ENCODE measurements at places on chromosomes 7 and 10.
A peak's percentile ranks its signal among the peaks of the same experiment; 100 is the strongest.

DNA sequence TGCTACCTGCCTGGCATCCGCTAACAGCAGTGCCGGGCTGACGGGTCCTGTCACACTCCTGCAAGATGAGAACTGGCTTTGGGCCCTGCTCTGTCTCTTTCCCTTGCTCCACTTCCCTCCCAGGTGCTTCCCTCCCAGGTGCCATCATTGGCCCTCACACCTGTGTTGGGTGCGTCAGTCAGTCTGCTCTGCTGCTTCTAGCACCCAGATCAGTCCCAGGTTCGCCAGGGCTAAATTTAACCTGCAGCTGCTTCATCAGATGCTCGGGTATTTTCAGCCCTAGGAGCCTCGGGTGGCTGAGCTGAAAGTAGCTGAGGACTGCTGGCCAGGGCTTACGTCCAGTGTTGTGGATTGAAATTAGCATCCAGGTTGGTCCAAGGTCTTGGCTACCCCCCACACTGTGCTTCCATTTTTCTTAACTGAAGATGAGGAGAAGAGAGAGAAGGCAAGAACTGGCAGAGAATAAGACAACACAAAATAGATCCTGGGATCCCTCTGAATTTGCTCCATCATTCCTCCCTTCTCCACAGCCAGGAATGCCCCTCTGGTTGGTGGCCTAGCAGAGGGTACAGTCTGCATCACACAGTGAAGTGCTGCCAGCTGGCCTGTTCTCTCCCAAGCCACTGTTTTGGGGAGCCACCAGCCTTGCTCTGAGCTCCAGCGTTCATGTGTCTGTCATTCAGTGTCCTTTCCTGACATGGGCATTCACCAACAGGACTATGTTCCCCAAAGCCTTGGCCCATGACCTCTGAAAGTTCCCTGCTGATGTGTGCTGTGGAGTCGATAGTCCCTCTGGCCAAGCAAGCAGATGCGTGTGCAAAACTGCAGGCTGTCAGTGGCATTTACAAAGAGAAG is 65.9 kb upstream of the SYPL1 start:
- DNase-seq, result no peak

- peak; percentile 22 for DNase-seq
Measured at GRCh38 chr7:37683246-37684120, at the start of gene GPR141. TSS of gene GPR141 (plus strand) at chr7:37683766. CDS start at chr7:37740394, 56,628 bp downstream.

- no peak for DNase-seq
Measured at GRCh38 chr10:2861632-2862210, 205.6 kb upstream of the PFKP start.

GRCh38 chr10:23656735-23657134 is 217.9 kb downstream of the OTUD1 start:
- no peak for DNase-seq

- DNase-seq, result peak; percentile 68
Measured at GRCh38 chr7:77415823-77416620, at the start of gene GSAP. TSS of gene GSAP (minus strand) at chr7:77416349. CDS start at chr7:77416321, 28 bp downstream.

DNA sequence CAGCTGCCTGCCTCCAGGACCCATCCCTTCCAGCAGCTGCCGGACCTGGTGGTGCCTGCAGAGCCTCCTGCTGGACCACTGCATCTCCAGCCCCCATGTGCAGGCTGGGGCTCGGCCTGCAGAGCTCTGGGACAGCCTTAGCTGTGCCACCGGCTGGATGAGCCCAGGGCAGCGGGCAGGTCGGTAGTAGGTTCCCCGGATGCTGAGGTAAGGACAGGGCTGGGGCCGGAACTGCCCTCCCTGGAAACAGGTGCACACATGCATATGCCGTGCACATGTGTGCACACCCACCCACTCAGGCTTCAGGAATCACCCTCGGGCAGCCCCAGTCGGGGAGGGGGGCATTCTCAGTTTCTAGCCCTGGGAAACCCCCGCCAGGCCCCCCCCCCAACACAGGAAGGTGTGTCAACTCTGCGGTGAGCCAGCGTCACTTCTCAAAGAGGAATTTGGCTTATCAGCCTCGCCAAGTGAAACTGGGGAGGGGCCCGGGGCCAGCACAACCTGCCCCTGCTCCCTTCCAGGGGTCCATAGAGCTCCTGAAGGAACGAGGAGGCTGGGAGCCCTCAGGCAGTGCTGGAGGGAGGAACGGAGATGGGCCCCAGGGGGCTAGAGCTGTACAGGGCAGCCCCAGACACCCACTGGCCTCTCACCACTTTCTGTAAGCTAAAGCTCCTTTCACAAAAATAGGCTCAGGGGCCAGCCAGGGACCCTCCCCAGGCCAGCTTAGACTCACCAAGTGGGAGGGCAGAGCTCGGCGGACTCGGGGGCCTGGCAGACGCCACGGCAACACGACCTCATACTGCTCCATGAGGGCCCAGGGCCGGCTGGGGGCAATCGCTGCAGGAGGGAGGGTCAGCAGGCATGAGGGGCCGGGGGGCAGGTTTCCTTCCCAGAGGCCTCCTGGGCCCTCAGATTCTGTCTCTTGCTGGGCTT is 1.7 kb downstream of the ADAM8 start:
- DNase-seq, result peak; percentile 88

- DNase-seq, result no peak
Measured at GRCh38 chr10:52145636-52146035, 168.4 kb upstream of the DKK1 start.

DNA sequence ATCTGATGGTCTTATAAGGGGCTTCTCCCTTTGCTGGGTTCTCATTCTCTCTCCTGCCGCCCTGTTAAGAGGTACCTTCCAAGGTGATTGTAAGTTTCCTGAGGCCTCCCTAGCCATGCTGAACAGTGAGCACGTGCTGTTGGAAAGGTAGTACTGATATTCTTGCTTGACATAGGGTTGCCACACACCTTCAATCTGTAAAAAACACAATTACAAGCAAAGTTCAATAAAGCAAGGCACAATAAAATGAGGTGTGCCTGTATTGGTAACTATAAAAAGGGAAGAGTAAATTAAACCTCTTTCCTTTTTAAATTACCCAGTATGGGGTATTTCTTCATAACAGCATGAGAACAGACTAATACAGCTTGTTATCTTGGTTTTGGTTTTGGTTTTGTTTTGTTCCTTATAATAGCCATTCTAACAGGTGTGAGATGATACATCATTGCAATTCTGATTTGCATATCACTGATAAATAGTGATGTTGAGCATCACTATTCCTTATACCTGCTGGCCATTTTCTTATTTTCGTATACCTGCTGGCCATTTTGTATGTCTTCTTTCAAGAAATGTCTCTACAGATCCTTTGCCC is 164.9 kb upstream of the TRIM24 start:
- DNase-seq, result no peak

- DNase-seq, result peak; percentile 17
Measured at GRCh38 chr7:128030654-128031611, at the start of gene LRRC4. TSS of gene LRRC4 (minus strand) at chr7:128031437. CDS start at chr7:128030640, 797 bp downstream.

GRCh38 chr10:64507651-64508028 is 986.4 kb downstream of the REEP3 start:
- no peak for DNase-seq

DNA sequence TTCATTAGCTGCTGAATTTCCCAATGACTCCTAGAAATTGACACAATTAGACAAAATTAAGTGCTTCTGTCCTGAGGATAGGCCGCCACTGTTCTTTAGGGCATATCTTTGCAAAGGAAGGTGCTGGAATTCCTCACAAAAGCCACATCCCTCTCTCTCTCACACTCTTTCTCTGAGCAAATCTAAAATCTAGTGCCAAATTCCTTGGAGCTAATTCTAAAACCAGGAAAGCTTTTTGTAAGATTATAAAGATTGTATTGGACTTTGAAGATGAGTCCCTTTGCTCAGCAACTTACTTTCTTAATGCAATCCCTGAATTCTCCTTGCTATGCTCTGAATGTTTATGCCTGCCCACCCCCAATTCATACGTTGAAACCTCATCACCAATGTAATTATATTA is 288.9 kb downstream of the KCNMA1 start:
- no peak for DNase-seq

GRCh38 chr7:128963327-128963757 is 25.6 kb downstream of the IRF5 start:
- peak; percentile 30 for DNase-seq

DNA sequence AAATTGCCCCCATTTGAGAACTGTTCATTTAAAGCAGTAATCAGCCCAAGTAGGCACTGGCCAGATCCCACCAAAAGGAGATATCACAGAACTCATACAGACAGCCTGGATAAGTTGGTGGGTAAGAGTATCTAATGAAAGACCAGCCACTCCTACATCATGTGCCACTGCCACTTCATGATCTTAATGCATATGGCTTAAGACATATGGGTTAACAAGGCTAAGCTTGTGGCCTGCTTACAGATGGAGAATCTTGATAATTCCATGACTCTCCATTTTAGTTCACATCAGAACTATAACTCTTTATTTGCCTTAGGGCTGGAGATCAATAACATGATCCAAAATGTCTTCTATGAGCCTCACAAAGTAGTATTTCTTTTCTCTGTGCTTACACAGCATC is 6.8 kb upstream of the IFIT1B start:
- no peak for DNase-seq

- DNase-seq, result no peak
Measured at GRCh38 chr10:84493951-84494848, 165.8 kb downstream of the CCSER2 start.

DNA sequence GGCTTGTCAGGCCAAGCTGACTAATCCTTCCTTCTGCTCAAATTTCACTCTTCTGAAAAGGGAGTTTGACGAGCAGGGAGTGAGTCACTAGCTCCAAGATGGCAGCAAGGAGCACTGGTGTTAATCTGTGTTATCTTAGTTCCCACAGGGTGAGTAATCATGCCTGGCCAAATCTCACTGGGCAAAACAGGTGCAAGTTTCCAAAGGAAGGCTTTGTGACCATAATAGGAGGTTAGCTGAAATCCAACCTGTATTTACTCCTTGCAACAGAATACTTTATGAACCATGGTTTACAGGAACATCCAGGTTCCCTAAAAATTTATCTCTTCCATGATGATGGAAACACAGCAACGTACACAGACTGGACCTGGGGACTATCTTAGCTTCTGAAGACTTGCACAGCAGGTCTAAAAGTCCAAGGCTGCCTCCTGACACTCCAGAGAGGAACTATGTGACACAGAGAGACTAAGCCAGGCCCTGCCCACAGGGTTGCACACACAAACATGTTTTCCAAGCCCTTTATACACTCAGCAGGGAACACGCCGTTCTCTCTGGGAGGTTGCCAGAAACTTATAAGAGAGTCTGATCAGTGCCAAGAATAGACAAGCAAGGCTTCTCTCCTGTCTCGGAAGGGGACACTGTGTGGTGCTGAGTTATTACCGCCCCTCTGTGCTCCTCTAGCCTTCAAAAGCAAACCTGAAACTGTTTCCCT is 46.3 kb downstream of the PDK4 start:
- no peak for DNase-seq

DNA sequence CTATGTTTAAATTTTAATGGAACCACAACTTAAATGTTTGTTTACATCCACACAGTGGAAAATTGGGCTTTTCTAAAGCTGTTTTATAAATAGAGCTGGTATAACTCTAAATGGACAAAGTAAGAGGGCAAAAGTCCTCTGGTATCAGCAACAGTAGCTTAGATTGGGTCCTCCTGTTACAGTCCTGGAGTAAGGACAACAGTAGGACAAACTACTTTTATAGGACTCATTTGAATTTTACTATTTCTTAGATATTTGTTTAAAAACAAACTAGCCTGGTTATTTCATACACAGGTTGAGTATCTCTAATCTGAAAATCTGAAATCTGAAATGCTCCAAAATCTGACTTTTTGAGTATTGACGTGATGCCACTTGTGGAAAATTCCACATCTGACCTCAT is 8.4 kb downstream of the VCL start:
- DNase-seq, result no peak

DNA sequence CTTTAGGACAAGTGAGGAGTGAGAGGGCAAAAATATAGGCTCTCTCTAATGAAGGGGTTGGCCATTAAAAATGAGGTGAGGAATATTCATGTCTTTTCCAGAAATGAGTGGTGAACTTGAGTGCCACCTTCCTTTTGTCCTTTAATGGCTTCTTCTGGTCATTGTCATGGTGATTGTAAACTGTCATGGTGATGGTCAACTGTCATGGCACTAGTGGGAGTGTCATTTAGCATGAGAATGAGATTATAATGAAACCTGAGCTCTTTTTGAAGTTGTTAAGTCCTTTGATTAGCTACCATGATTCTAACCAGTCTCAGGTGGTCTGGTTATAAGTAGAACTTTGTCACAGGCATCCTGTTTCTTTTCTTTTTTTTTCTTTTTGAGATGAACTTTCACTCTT is 524.4 kb downstream of the NEBL start:
- DNase-seq, result no peak

GRCh38 chr10:16904639-16905061 is 87.4 kb upstream of the RSU1 start:
- DNase-seq, result no peak

- DNase-seq, result no peak
Measured at GRCh38 chr7:14289957-14290356, 300.5 kb upstream of the ETV1 start.

DNA sequence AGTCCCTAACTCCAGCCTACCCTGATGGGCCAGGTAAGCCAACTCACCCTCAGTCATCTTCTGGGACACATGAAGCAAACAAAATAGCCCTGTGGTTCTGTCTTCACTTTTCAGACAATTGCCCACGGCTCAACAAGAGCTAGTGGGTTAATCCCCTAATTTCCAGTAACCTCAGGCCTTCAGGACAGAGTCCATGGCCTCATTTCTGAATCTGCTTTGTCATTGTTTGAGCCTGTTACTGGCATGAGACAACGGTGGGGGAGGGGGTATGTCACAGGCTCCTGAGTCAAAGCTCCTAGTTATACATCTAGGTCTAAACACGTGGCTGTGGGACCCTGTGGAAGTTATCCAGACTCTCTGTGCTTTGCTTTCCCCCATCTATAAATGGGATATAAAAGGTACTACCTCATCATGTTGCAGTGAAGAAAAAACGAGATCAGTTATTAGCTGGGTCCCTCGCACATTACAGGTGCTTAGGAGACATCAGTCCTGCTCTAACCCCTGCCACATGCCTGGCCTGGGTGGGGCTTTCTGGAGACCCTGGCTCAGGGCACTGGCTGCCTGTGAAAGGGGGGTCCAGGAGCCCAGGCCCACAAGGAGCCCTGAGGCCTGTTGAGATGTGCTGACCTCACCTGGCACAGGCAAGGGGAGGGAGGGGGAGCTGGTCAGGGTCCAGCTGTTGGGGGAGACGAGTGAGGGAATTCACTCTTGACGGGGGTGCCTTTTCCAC is 16.5 kb downstream of the MAT1A start:
- no peak for DNase-seq

DNA sequence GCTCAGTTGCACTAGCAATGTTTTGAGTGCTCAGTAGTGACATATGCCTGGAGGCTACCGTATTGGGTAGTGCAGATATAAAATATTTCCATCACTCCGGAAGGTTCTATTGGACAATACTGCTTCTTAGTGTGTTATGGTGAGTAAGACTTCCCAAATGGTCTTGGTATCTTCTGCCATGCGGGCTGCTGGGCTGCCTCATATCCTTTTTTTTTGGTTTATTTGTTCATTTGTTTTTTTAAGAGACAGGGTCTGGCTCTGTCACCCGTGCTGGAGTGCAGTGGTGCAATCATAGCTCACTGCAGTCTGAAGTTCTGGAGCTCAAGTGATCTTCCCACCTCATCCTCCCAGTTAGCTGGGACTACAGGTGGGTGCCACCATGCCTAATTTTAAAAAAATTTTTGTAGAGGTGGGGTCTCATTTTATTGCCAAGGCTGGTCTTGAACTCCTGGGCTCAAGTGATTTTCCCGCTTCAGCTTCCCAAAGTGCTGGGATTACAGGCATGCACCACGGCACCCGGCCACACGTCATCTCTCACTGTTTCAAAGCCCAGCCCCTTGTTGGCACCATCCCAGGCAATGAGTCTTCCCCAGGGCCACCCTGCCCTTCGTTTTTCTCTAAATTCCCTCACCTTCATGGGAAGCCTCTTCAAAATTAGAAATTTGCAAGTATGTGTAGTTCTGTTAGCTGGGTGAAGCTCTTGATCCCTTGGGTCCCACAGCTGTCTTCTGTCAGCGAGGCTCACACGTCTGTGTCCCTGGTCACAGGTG is 111.0 kb upstream of the KLF14 start:
- DNase-seq, result no peak
